Astrocyte of the cerebellum (primary cell): ENCODE measurements at places on chromosomes 1 and 21.

- no peak for DNase-seq
Measured at GRCh38 chr1:151493042-151493441, 18.1 kb upstream of the CGN start.

GRCh38 chr1:186139115-186139514 is 235.9 kb downstream of the TPR start:
- no peak for DNase-seq

DNA sequence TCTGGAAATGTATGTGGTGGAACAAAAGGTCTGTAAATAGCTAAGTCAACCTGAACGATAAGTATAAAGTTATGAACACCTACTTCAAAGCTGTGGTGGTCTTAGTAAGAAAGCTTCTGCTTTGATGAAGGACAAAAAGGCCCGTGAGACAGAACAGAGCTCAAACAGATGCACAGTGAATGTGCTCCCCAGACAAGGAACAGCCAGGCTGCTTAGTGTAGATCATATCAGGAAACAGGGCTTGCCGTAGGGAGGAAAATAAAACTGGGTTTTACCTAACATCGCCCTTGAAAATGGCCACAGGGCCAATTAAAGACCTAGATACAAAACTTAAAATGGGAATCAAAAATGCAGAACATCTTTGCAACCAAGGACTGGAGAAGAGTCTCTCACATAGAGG is 40.2 kb downstream of the PRSS38 start:
- no peak for DNase-seq

- no peak for DNase-seq
Measured at GRCh38 chr1:241638909-241639622, 1.1 kb downstream of the CHML start.

GRCh38 chr1:180973369-180973768 is 49.3 kb downstream of the STX6 start:
- no peak for DNase-seq

- DNase-seq, result no peak
Measured at GRCh38 chr1:242842094-242842493, 317.6 kb upstream of the PLD5 start.

DNA sequence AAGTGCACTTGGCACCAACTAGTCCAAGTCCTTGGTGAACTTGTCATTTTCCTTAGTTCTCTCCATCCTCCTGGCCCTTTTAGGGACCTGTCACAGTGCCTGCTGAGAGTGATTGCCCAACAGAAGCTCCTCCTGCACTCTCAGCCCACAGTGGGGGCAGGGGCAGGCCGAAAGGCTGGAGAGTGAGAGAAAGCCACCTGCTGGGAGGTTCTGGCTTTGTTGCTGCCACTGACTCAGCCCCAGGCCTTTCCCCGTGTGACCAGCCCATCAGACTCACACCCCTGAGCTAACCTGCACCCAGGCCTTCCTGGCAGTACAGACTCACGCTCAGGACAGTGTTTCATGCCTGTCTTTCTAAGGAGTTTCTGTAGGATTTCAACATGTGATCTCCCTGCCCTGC is 17.1 kb upstream of the PROK1 start:
- DNase-seq, result no peak

DNA sequence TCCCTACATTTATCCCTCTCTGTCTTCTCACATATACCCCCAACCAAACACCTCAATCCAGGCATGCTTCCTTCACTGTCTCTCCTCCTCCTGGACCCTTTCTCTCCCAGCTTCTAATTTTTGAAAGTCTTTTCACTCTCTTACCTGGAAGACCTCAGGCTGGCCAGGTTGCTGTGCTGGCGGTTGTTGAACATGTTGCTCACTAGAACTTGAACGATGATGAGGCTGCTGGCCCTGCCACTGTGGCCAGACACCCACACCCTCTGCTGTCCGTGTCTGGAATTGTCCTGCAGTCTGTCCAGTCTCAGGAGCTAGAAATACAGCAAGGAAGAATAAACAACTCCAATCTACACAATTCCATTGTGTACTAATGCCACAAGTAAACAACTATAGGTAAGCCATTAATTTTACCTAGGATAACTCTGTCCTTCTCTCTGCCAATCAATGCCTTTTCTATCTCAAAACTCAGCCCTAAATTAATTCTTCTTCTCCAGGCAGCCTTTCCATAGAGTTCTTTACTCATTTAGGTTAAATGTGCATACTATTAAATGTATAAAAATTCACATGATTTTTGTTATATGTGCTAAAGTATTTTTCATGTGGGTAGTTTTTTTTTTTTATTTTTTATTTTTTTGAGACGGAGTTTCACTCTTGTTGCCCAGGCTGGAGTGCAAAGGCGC is 5.1 kb upstream of the CTSK start:
- peak; percentile 37 for DNase-seq

- no peak for DNase-seq
Measured at GRCh38 chr1:46485564-46486431, 3.8 kb upstream of the DMBX1 start.

GRCh38 chr1:82125866-82126265 is 325.1 kb downstream of the ADGRL2 start:
- DNase-seq, result no peak

GRCh38 chr1:43878854-43879253 is 54.7 kb upstream of the ARTN start:
- DNase-seq, result no peak

DNA sequence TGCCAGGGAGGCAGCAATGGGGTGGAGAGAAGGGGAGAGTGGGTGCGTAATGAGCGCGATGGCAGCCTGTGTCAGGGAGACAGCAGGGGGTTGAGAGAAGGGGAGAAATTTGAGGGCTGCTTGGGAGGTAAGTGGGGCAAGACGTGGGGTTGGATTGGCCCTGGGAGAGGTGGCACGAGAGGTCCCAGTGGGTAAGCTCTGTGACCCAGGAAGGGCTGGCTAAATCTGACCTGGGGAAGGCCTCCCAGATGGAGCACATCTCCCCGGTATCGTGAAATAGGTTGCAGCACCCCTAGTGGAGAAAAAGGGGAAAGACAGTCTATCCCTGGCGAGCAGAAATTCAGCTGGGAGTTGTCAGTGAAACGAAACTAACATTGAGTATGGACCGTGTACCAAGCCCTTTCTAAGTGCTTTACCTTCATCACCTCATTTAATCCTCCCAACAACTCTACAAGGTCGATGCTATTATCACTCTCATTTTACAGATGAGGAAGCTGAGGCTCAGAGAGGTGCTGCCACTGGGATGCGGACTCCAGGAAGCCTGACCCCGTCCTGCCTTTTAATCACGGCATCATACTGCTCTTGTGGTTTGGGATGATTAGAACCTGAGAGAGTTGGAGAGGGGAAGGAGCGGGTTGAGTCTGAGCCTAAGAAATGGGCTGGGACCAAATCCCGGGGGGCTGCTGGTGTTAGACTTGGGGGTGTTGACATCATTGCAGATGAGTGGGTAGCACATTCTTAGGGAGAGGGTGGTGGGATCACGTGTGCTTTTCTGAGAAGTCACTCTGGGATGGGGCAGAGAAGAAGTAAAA is 56.6 kb upstream of the RPL11 start:
- DNase-seq, result peak; percentile 54

GRCh38 chr1:16905110-16905867 is 9.5 kb downstream of the RNU1-2 start:
- peak; percentile 57 for DNase-seq

- no peak for DNase-seq
Measured at GRCh38 chr1:156894711-156895454, 1.4 kb downstream of the PEAR1 start.

GRCh38 chr1:73537400-73537799 is 660.6 kb downstream of the LRRIQ3 start:
- DNase-seq, result no peak

DNA sequence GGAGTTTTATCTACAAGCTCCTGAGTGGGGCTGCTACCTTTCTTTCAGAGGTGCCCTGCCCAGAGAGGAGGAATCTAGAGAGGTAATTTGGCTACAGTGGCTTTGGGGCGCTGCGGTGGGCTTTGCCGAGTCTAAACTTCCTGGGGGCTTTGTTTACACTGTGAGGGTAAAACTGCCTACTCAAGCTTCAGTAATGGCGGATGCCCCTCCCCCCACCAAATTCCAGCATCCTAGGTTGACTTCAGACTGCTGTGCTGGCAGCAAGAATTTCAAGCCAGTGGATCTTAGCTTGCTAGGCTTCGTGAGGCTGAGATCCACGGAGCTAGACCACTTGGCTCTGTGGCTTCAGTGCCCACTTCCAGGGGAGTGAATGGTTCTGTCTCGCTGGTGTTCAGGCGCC is 43.9 kb downstream of the SWT1 start:
- DNase-seq, result no peak
